Astrocyte of the spinal cord (primary cell): ENCODE measurements at places on chromosomes 13 and 19.
A peak's percentile ranks its signal among the peaks of the same experiment; 100 is the strongest.

- DNase-seq: no peak
These were observed 9.6 kb downstream of the CIC start for GRCh38 chr19:42278452-42279154.

GRCh38 chr13:106570299-106570852 is 2.4 kb upstream of the ARGLU1 start:
- no peak for DNase-seq

- DNase-seq: no peak
These were observed 5.3 kb downstream of the CPAMD8 start for GRCh38 chr19:17021328-17021727.

GRCh38 chr19:10612499-10613119 is 12.7 kb upstream of the SLC44A2 start:
- no peak for DNase-seq

GRCh38 chr13:75216038-75216437 is 265.9 kb downstream of the TBC1D4 start:
- DNase-seq: no peak

DNA sequence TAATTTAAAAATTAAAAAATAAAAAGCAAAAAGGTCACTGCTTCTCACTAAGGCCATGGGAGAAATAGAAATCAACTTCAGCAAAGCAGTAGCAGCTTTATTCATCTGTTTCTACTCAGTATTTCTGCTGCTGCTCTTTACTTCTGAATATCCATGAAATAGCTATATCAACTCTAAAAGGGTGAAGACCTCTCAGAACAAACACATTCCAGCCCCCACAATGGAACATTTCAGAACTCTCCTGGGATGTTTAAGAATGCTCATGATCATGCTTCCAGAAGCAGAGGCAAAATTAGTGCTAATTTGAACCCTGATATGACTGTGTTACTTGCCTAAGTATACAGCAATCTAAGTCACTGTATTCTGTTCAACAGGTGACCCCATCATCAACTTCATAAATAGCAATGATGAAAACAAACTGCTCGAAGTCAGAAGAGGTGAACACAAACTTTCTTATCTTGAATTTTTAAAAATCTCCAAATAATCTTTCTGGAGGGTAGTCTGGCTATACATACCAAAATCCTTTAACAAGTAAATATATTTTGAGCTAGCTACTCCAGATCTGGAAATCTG is 29.6 kb upstream of the DOCK9 start:
- DNase-seq: no peak

GRCh38 chr13:60402022-60402421 is 5.0 kb downstream of the TDRD3 start:
- no peak for DNase-seq

- DNase-seq: no peak
These were observed 63.0 kb upstream of the ZNF536 start for GRCh38 chr19:30309176-30309575.

GRCh38 chr13:34345258-34345965 is 527.5 kb downstream of the RFC3 start:
- no peak for DNase-seq

GRCh38 chr13:71430681-71431080 is 436.3 kb downstream of the DACH1 start:
- no peak for DNase-seq

- DNase-seq: no peak
These were observed 210.9 kb downstream of the SHISA2 start for GRCh38 chr13:25840931-25841330.

DNA sequence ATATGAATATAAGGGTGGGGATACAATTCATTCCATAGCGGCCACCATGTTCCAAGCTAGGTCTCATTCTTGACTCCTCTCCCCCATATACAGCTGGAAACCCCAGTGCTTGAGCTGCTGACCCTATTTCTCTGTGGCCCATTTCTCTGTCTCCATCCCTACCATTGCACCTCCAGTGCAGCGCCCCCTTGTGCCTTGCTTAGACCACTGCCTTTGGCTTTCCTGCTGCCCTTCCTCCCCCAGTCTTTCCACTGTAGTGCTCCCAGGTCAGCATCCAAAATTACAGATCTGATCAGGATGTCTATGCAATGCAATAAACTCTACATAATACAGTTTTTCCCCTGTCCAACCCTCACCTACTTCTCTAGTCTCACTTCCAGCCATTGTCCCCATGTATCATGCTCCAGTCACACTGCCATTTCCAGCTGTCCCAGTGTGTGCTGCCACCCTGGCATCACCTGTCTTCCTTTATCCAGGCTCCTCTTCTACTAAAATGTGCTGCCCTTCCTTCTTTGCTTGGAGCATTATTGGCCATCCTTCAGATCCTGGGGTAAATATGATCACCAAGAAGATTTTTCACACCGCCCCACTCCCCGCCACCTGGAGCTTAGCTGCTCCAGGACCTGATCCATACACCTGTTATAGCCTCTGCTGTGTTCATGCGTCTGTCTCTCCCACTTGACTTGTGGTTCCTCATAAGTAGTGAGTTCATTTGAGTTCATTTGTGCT is 199.4 kb upstream of the IPO5 start:
- no peak for DNase-seq

- peak; percentile 88 for DNase-seq
These were observed 18.6 kb upstream of the LATS2 start for GRCh38 chr13:21079761-21080592.

DNA sequence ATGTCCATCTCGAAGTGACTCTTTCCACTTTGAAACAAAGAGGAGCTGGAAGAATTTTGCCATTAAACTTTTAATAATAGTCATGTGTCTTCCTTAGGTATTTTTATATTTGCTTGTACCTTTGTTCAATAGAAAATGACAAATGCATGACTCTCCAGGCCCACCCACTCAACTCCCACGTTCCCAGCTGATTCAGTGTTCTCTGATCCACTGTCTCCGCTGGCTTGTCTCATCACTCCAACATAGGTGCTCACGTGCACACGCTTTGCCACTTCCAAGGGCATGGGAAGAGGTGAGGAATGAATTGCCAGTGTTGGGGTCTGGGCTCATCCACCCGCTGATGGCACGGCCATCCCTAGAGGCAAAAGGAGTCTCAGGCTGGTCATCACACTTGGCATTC is 24.5 kb downstream of the RASL11A start:
- no peak for DNase-seq

- no peak for DNase-seq
These were observed 2878.3 kb upstream of the PCDH20 start for GRCh38 chr13:64293923-64294322.

GRCh38 chr19:45295873-45296272 is 26.8 kb downstream of the CKM start:
- no peak for DNase-seq

DNA sequence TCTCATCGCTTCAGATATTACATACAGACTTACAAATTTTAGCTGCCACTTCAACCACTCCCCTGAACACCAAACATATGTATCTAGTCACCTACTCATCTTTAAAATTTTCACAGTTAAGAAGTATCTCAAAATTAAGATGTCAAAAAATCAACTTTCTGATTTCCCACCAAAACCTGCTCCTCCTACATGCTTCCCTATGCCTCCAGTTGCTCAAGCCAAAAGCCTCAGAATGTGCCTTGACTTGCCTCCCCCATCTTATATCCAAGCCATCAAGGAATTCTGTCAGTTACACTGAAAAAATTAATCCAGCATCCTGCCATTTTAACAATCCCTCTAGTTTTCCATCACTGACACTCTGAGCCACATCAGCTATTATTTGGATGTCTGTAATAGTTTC is 85.0 kb downstream of the SPRY2 start:
- DNase-seq: no peak

- no peak for DNase-seq
These were observed 1.7 kb upstream of the IFT88 start for GRCh38 chr13:20565115-20565736.

DNA sequence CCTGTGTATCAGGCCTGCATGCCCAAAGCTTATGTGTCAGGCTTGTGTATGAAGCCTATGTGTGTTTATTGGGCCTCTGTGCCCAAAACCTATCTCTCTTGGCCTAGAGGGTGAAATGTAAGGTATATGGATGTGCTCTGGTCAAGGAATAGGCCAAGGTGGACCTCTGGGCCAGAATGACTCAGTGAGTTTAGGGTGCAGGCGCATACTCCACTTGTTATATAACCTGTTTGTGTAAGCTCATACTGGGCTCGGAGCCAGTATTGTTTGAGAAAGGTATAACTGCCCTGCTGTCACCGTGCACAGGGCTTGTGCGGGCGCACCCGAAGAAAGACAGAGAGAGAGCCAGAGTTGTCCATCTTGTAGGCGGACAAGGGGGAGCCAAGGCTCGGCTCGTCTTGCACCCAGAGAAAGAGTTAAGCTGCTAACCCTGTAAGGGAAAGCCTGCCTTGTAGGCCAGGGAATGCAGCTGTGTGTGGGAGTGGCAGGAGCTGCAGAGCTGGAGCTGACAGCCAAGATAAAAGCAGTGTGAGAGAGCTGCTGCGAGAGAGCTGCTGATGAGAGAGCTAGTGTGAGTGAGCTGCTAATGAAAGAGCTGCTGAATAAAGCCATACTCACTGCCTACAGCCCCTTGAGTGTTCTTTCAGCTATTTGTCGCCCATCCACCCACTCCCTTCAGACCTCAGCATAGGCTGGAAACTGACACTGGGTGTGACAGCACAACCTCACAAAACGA is 43.4 kb upstream of the N4BP2L1 start:
- DNase-seq: no peak

DNA sequence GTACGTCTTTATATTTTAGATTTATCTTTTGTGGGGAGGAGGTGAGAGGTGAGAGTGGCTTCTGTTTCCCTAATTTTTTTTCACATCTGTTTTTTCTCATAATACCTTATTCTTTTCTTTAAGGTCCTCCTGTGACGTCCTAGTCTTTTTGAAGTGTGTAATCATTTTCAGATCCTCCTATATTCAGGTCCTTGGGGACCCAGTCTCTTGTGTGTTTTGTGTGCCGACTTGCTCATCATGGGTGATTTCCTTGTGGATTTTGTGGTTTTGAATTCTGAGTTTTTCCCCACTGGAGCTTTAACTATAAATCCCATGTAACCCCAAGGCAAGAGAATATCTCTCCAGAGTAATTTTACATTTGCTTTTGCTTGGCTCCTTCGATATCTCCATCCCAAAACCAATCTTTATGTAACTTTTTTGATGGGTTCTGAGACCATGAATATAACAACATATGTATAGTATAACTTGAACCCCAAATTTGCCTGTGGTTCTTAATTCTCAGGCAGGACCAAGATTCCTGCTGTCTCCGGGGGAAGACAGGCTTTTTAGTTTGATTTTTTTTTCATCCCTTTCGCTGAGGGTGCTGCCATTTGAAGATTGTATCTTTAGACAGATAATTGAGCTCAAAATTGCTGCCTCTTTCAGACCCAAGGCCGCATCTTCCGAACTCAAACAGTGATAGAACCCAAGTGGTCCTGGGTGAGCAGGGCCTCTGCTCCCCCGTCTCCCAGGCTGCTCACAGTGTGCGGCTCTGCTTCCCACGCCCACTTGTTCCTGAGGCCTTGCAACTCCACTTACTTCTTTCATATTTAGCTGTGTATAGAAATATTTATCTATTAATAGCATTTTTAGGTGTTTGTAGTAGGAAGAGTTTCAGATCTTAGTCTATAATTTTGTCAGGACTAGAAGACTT is 59.1 kb upstream of the GPR183 start:
- no peak for DNase-seq

- peak; percentile 76 for DNase-seq
These were observed 418.4 kb downstream of the EFNB2 start for GRCh38 chr13:106117035-106117434.

GRCh38 chr13:58850161-58850560 is 1218.6 kb downstream of the PCDH17 start:
- DNase-seq: no peak

DNA sequence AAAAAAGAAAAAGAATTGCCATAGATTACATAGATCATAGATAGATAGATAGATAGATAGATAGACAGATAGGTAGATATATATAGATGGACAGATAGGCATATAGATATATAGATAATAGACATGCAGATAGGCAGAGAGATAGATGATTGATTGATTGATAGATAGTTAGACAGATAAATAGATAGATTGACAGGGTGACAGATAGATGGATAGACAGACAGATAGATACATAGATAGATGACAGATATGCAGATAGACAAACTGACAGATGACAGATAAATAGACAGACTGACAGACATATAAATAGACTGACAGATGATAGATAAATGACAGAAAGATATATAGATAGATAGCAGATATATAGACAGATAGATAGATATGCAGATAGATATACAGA is 474.0 kb downstream of the IRS2 start:
- no peak for DNase-seq

GRCh38 chr13:43792076-43792881 is 5.5 kb upstream of the ENOX1 start:
- peak; percentile 39 for DNase-seq

DNA sequence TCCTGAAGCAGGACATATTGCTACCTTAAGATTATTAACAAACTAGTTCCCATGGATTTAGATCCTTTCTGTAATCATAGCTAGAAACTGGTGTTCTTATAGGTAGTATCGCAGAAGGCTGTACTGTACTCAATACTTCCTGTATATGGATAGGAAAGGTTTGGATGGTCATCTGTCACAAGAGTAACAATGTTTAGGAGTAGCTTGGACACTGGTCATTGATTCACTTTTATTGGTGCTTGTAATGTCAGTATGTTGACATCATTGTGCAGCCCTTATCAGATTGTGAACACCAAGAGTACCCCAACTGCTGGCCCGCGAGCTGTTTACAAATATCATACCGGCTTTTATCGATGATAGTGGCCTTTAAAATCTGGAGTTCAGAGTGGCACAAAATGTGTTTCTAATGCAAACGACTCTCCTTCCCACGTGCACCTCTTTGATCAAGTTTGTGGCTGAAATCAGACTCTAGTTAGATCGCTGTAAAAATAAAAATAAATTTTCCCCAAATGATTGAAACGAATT is 605 bp upstream of the CDK8 start:
- DNase-seq: no peak

GRCh38 chr13:77894743-77895142 is 23.9 kb downstream of the EDNRB start:
- no peak for DNase-seq

GRCh38 chr13:93116809-93117208 is 109.8 kb upstream of the GPC6 start:
- DNase-seq: no peak

DNA sequence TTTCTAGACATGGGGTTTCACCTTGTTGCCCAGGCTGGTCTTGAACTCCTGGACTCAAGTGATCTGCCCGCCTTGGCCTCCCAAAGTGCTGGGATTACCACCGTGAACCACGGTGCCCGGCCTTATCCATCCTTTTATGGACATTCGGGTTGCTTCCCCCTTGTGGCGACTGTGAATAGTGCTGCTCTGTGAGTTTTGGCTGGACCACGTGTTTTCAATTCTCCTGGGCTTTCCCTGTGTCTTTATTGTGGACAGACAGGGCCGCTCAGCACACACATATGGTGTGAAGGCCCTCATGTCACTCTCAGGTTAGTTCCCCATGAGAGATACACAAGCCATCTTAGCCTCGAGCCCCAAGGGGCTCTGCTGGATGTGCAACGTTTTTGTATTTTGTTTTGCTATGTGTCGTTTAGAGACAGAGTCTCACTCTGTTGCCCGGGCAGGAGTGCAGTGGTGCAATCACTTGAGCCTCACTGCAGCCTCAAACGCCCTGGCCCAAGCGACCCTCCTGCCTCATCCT is 40.5 kb downstream of the MAU2 start:
- peak; percentile 81 for DNase-seq

- no peak for DNase-seq
These were observed 2.7 kb downstream of the S1PR2 start for GRCh38 chr19:10228393-10228792.

- DNase-seq: peak; percentile 81
These were observed 2.7 kb upstream of the GNA15 start for GRCh38 chr19:3132971-3133792.
